ENCODE measurements at places on chromosomes 5 and 9. TPM values are rescaled to one million over a fixed set of nuclear protein-coding genes. Genes with fewer than 3 reads are reported as not detected.

DNA sequence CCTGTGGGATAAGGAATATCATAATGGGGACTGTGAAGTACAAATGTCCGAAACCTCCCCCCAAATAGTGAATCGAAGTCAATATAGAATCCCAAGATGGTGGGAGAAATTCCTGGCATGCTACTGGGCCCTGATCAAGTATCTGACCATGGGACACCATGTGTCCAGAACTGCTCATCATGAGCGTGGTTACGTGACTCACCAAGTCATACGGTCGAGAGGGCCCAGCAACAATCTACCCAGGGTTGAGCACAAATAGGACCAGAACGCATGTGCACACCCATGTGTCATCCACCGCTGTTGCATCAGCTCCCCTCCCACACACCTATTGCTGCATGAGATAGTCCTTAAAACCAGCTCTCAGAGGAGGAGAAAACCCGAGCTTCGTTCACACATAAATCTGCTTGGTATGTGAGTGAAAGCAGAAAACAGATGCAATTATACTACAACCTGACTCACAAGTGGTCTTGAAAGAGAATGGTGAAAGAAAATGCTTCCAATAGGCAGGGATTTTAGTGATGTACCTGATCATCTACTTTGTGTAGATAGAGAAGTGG lies 353.2 kb downstream of the CWC27 start:
- H3K4me3 ChIP-seq: no peak overlapping the region
- no peaks in the 10 kb centered on the region for H3K27me3 ChIP-seq
- no peaks in the 10 kb centered on the region for H3K36me3 ChIP-seq
- H3K4me1 ChIP-seq: peaks cover 14% of the 10 kb centered on the region

IL13 gene
- total RNA-seq: not detected

LIX1 gene
- not detected for total RNA-seq

DNA sequence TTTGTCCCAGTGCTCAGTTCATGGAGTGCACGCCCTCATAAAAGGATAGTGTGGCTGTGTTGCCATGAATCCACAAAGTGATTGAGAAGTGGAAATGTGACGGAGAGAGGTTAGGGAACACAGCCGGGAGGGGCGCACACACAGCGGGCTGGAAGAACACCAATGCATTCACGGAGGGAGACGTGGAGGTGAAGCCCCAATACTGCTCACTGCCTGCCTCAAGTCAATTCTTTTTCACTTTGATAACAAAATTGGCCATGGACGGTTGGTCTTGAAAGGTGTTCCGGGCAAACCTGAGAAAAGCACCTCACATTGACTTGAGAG lies 424.1 kb downstream of the MED10 start:
- no peak overlapping the region for H3K27ac ChIP-seq
- H3K4me1 ChIP-seq: no peaks in the 10 kb centered on the region
- DNase-seq: no peak
- no peak overlapping the region for H3K4me3 ChIP-seq
- no peaks in the 10 kb centered on the region for H3K27me3 ChIP-seq

- H3K4me1 ChIP-seq: no peaks in the 10 kb centered on the region
- DNase-seq: no peak
- no peaks in the 10 kb centered on the region for H3K36me3 ChIP-seq
- H3K27me3 ChIP-seq: no peaks in the 10 kb centered on the region
- no peak overlapping the region for H3K27ac ChIP-seq
Observed at GRCh38 chr5:86124333-86124732, 493.4 kb upstream of the COX7C start.

DNA sequence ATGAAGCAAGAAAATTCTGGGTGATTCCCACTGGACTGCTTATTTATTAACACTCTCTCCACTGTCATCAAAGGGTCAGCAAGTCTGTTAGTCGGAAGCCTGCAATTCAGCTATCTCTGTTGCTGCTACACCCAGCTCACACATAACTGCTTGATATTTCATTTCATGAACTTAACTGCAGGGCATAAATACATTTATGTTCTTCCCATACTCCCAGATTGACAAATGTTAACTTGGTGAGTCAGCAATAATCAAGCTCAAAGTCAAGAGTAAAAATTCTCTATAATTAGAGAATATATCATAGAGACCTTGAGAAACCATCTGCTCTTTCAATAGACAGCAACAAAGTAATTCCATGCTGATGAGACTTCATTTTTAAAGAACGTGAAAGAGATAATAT lies 198.8 kb downstream of the ADAMTS12 start:
- no peak overlapping the region for H3K4me3 ChIP-seq
- peaks cover 11% of the 10 kb centered on the region for H3K4me1 ChIP-seq
- DNase-seq: no peak
- H3K27me3 ChIP-seq: no peaks in the 10 kb centered on the region
- H3K36me3 ChIP-seq: no peaks in the 10 kb centered on the region

GRCh38 chr9:125890826-125891225 lies 143.7 kb downstream of the PBX3 start:
- H3K36me3 ChIP-seq: no peaks in the 10 kb centered on the region
- H3K27me3 ChIP-seq: peaks cover 14% of the 10 kb centered on the region

All from SJSA1 (cell line).